ENCODE measurements at places on chromosomes 16 and 17. TPM values are rescaled to one million over a fixed set of nuclear protein-coding genes. Genes with fewer than 3 reads are reported as not detected.

DNA sequence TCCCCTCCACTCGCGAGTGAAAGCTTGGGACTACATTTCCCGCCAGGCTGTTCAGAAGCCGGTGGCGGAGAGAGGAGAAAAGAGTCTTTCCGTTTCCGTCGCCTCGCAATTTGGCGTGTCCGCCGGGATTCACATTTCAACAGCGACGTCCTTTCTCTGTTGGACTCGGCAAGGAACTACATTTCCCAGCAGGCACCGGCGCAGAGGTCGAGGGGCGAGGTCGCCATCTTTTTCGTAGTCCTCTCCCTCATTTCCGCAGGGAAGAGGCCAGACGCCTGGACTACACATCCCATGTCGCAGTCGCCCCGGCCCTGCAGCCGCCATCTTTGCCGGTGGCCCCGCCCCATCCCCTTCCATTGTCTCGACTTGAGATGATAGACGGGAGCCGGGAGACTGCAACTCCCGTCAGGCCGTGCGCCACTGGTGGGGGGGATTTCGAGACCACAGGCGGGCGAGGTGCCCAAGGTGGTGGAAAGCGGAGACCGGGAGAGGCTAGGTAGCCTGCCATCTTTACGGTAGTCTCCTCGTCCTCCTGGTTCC is 882 bp upstream of the FBXL19 start:
- peak; percentile 99 for DNase-seq

Gene SLFN12
- total RNA-seq, result 1.1 TPM

DNA sequence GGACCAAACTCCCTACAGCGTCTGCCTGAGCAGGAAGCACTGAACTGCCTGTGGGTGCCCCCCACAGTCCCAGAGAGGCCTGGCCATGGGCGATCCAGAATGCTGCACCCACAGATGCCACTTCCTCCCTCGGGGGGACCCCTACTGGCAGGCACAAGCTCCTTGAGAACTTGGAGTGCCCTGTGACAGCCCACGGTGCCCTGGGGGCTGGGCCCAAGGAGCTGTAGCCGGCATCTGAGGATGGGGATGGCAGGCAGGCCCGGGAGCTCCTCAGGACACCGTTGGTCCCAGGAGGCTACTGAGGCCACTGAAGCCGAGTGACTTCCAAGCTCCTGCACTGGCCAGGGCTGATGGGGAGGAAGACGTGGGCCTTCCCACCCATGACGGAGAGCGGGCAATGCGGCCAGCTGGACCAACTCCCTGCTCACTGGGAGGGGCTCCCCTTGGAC is 15.1 kb upstream of the RASD1 start:
- no peak for DNase-seq

- no peak for DNase-seq
Observed at GRCh38 chr17:39016193-39017153, 49.3 kb upstream of the FBXO47 start.

- no peak for DNase-seq
Observed at GRCh38 chr17:19457046-19457445, 46.0 kb downstream of the RNF112 start.

DNA sequence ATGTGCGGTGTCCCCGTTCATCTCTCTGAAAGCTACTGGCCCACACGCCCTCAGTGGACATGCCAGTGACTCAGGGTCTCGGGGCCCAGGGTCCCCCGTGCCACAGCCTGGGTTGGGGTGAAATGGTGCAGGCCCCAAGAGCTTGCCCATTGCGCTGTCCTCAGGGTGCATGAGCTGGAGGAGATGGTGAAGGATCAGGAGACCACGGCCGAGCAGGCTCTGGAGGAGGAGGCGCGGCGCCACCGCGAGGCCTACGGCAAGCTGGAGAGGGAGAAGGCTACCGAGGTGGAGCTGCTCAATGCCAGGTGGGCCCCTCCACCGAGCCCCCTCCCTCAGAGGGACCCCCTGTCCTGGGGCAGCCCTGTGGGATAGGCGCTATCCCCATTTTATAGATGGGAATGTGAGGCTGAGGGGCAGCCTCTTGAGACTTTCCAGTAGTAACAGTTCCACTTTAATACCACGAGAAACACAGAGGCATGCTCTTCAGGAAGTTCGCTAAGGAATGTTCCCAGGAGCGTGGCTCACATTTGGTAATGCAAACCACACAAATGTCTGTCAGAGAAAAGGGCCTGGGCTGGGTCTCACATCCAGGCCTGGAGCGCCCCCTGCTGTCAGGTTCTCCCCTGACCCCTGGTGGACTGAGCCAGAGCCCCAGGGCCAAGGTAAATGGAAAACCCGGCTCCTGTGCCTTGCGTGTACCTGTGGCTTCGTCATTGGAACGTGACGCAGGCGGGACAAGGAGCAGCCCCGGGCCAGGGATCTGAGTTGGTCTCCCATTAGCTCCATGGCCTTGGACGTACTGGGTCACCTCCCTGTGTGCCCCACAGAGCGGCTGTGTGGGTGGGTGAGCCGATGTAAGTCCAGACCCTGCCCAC is 133.7 kb downstream of the RAB11FIP4 start:
- DNase-seq, result peak; percentile 93

DNA sequence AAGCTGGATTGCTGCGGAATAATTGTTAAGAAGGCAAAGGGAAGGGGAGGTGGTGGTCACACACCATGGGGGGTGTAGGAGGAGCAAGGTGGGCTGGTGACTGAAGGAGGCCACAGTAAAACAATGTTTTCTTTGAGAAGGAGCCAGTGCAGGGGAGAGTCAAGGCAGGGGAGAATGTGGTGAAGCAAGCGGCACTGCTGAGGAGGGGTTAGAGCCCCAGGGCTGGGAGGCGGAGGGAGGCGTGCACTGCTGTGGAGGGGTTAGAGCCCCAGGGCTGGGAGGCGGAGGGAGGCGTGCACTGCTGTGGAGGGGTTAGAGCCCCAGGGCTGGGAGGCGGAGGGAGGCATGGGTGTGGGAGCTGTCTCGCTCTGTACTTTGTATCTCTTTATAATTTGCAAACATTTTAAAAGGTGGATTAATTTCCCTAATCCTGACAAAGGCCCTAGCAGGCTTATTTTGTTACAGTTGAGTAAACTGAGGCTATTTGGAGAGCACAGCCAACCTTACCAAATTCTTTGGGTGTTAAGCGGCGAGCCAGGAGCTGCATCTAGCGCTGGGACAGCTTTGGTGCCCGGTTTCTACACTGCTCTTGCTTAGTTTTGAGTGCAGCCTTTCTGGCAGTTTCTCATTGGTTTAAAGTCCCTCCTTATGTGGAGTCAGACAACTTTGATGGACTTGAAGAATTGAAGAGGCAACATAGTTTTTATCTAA is 20.9 kb downstream of the RPTOR start:
- DNase-seq, result no peak

DNA sequence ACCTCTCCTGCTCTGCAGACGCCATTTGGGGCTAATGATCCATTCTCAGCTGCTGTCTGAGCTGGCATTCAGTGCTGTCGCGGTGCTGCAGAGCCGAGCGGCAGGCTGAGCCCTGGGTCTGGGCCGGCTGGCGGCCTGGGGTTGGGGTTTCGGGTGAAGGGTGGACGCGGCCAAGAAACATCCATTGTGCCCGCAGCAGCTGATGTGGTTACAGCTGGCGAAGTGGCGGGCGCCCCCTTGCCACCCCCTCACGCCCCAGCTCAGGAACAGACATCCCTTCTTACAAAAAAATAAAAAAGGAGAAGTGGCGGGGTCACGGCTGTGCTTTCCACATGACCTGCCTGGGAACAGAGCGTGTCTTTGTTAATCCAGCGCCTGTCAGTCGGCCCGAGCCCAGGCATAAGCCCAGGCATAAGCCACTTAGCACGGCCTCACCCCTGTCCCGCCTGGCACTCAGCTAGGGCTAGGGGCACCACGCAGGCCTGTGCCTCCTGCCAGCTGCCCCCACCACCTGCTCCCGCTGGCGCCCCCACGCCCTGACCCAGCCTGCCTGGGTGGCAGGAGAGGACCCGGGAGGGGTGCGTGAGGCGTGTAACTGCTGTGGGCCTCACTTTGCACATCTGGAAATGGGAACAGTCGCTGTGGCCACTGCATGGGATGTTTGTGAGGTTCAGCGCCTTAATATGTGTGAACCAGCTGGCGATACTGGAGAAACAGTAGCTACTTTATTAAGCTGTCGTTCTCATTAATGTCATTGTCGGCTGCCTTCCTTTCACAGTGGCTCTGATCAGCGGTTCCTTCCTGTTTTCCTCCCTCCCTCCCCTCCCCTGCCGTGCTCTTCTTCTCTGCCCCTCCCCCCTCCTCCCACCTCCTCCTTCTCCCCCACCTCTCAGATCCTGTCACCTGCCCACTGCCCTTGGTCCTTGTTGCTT is 197.7 kb upstream of the CIBAR2 start:
- no peak for DNase-seq

- DNase-seq, result no peak
Observed at GRCh38 chr16:89369266-89369895, 121.0 kb downstream of the ANKRD11 start.

Gene SMPD3
- 0.71 TPM for total RNA-seq

DNA sequence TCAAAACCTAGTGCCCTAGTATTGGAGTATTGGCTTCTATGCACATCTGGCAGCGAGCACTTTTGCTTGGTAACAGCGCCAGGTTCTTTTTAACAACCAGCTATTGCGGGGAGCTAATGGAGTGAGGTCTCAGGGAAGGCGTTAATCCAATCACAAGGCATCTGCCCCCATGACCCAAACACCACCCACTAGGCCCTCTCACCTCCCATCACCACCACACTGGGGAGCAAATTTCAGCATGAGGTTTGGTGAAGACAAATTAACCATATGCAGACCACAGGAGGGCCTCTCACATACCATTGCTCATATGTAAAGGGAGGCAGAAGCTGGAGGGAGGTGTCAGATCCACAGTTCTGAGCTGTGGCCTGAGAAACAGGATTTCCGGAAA is 893 bp upstream of the ODF4 start:
- no peak for DNase-seq

- no peak for DNase-seq
Observed at GRCh38 chr17:48551596-48552465, 6.9 kb upstream of the HOXB2 start.

- DNase-seq, result no peak
Observed at GRCh38 chr16:75086688-75087374, 29.7 kb downstream of the LDHD start.

- no peak for DNase-seq
Observed at GRCh38 chr16:21277045-21277926, 804 bp downstream of the CRYM start.

GRCh38 chr16:73725156-73725555 is 571.5 kb upstream of the PSMD7 start:
- DNase-seq, result no peak

Gene TMC8
- total RNA-seq, result 46.9 TPM

Gene NETO2
- total RNA-seq, result 28.5 TPM

Gene DNAJA2
- total RNA-seq, result 105 TPM

- DNase-seq, result no peak
Observed at GRCh38 chr17:50627782-50628601, 6.7 kb upstream of the ABCC3 start.

GRCh38 chr16:84166796-84167695 is 19.8 kb downstream of the TAF1C start:
- DNase-seq, result no peak

DNA sequence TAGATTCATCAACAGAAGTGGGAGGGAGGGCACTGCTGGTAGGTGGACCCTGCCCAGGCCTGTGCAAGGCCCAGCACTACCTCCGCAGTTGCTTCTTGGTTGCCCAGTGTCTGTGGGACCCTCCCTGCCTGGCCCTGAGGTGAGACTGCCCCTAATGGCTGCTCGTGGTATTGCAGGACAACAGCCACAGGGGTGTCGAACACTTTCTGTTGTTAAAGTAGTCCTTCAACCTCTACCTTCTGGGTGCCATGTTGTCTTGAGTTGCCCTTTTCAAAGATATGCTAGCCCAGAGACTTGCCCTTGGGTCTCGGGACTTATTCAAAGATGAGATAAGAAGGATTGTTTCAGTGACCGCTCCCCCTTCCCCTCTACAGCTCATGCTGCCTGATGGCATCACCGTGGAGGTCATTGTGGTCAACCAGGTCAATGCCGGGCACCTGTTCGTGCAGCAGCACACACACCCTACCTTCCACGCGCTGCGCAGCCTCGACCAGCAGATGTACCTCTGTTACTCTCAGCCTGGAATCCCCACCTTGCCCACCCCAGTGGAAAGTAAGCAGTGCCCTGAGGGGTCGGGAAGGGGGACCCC is 29.1 kb downstream of the AKAP1 start:
- DNase-seq, result peak; percentile 64

GRCh38 chr17:1847191-1847590 is 17.4 kb downstream of the RPA1 start:
- DNase-seq, result no peak

- DNase-seq, result no peak
Observed at GRCh38 chr17:75763613-75764416, 1.2 kb downstream of the GALK1 start.

All from activated T-cell treated with anti-CD3 and anti-CD28 coated beads, Interleukin-2, amount 50 U/mL, for 4 hours (primary cell).